ENCODE measurements at places on chromosomes 7 and 10. TPM values are rescaled to one million over a fixed set of nuclear protein-coding genes. Genes with fewer than 3 reads are reported as not detected.

The PILRA gene
- 0.27 TPM for total RNA-seq

The PON3 gene
- total RNA-seq, result not detected

The LLCFC1 gene
- not detected for total RNA-seq

The HOXA7 gene
- not detected for total RNA-seq

The TMEM140 gene
- 12.1 TPM for total RNA-seq

The OR9A2 gene
- not detected for total RNA-seq

The SYNPO2L gene
- total RNA-seq, result not detected

The PTPN20 gene
- total RNA-seq, result 0.27 TPM

The PRSS37 gene
- total RNA-seq, result not detected

The RNLS gene
- total RNA-seq, result 16.8 TPM

Measured in fibroblast of the aortic adventitia (primary cell).